ENCODE measurements at places on chromosomes 7 and 10. TPM values are rescaled to one million over a fixed set of nuclear protein-coding genes. Genes with fewer than 3 reads are reported as not detected.

PLA2G12B gene
- not detected for total RNA-seq

ATOH7 gene
- total RNA-seq, result not detected

HOXA9 gene
- not detected for total RNA-seq

CPVL gene
- total RNA-seq, result not detected

SLC18A3 gene
- total RNA-seq, result not detected

CRYGN gene
- 0.74 TPM for total RNA-seq

GATA3 gene
- 8.4 TPM for total RNA-seq

PON1 gene
- not detected for total RNA-seq

SLC16A9 gene
- total RNA-seq, result 1.9 TPM

- no peaks in the 10 kb centered on the region for H3K27me3 ChIP-seq
- H3K4me1 ChIP-seq, result no peaks in the 10 kb centered on the region
- H3K4me3 ChIP-seq, result no peak overlapping the region
These were observed 375.8 kb downstream of the MDFIC start for GRCh38 chr7:115297656-115298055.

DNA sequence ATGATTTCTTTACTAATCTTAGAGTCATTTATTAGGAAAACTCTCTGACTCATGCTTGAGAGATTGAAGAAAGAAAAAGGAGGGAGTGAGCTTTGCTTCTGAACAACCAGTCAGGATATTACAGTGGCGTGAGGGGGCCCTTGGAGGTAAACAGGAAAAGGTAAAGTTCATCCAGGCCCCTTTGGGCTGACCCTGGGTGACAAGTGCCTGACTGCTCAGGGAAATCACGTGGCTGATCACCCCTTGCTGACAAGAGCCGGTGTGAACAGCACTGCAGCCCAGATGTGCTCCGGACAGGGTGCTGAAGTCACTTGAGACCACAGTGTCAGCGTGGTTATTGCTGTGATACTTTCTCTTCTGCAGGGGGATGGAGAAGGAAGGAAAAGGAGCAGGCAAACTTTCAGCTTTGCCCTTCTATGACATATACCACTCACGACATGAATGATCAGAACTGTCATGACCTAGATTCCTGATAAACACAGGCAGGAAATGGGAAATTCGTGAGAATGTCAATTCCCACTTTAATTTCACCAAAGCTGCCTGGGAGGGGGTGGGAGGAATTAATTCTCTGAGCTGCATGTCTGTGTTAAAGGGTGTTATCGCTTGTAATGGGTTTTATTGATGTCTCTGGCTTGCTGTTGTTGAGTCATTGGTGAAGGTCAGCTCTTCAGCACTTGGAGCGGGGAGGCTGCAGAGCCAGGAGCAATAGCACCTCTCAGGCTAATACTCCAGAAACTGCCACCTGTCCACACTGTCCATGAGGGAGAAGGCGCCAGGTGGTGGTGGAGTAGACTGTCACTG, 139.8 kb upstream of the AOAH start:
- H3K4me3 ChIP-seq, result peak overlapping the region; percentile 3
- H3K4me1 ChIP-seq, result peaks cover 19% of the 10 kb centered on the region
- no peaks in the 10 kb centered on the region for H3K27me3 ChIP-seq
- H3K27ac ChIP-seq, result peak overlapping the region; percentile 49
- no peak for DNase-seq

GRCh38 chr7:151761957-151762356, 115.0 kb downstream of the PRKAG2 start:
- no peak for DNase-seq
- H3K27ac ChIP-seq, result no peak overlapping the region
- no peaks in the 10 kb centered on the region for H3K27me3 ChIP-seq
- H3K4me3 ChIP-seq, result no peak overlapping the region

GRCh38 chr7:141287936-141288335, 214.1 kb downstream of the TMEM178B start:
- no peaks in the 10 kb centered on the region for H3K36me3 ChIP-seq
- DNase-seq, result no peak
- H3K4me1 ChIP-seq, result peaks cover 7% of the 10 kb centered on the region
- H3K27me3 ChIP-seq, result peaks cover 5% of the 10 kb centered on the region
- H3K27ac ChIP-seq, result no peak overlapping the region
- no peak overlapping the region for H3K4me3 ChIP-seq

GRCh38 chr10:118592675-118593330, 2.6 kb downstream of the PRLHR start:
- H3K27ac ChIP-seq, result no peak overlapping the region
- peaks cover 48% of the 10 kb centered on the region for H3K27me3 ChIP-seq
- no peak overlapping the region for H3K4me3 ChIP-seq
- H3K4me1 ChIP-seq, result peaks cover 9% of the 10 kb centered on the region
- H3K36me3 ChIP-seq, result peaks cover 4% of the 10 kb centered on the region

DNA sequence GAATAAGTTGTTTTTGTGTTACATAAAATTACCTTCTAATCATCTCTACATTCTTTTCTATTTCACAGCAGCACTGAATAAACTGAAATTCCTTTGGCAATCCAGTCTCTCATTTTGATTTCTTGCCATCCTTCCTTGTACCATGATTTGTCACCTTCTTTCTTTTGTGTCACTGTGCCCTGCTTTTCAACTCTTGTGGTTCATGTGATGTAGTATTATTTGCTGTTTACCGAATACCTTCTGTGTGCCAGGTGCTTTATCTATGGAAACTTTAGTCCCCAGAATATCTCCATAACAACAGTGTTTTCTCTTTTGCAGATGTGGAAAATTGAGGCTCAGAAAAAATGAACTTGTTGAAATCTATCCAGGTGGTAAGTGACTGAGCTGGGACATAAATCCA, 220.3 kb downstream of the STK31 start:
- no peak overlapping the region for H3K27ac ChIP-seq
- DNase-seq, result no peak
- H3K4me1 ChIP-seq, result no peaks in the 10 kb centered on the region
- no peaks in the 10 kb centered on the region for H3K36me3 ChIP-seq

DNA sequence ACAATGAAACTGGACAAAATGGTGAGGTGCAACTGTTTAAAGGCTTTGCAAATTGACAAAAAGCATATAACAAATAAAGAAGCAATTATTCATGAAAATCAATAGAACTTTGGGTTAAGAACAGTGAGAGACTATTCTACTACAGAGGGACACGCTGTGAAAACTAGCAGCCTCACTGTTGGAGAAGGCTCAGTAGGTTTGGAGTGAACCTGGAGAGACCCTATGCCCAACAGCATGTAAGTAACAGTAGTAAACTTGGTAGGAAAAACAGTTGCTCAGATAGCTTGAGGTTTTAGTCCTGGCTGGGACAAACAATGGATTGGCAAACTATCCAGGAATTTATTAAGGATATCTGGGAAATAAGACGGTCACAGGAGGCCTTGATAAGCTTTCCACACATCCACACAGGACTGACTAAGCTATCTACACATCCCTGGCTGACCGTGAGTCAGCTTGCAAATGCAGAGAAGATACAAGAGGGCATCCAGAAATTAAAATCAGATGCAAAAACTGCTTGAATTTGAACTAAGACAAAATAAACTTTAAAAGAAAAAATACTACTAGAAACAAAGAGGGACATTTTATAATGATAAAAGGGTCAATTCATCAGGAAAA, 15.9 kb downstream of the FAM149B1 start:
- H3K27me3 ChIP-seq, result no peaks in the 10 kb centered on the region
- H3K4me1 ChIP-seq, result no peaks in the 10 kb centered on the region
- H3K4me3 ChIP-seq, result no peak overlapping the region
- H3K27ac ChIP-seq, result no peak overlapping the region

DNA sequence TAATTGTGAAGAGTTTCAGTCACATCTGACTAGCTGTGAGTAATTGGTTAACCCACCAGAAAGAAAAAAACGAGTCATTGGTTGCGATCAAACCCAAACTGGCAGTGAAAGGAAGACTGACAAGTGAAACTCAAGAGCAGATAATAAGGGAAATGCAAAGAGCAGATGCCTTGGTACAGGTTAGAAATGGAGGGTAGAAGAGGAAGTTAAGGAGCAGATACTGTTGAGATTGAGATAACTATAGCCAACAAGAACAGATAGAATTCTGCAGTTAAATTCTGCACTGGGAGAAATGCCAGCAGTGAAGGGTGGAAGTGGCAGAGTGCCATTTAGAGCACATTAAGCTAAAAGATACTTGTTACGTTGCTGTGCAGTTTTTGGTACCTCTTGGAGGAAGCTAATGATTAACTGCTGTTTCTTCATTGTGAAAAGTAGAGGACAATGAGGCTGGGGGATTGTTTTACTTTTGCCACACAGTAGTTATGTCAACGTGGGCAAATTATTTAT, 65.8 kb downstream of the CDK13 start:
- peaks cover 16% of the 10 kb centered on the region for H3K36me3 ChIP-seq
- no peaks in the 10 kb centered on the region for H3K27me3 ChIP-seq
- H3K27ac ChIP-seq, result peak overlapping the region; percentile 59
- DNase-seq, result no peak
- H3K4me1 ChIP-seq, result peaks cover 28% of the 10 kb centered on the region

DNA sequence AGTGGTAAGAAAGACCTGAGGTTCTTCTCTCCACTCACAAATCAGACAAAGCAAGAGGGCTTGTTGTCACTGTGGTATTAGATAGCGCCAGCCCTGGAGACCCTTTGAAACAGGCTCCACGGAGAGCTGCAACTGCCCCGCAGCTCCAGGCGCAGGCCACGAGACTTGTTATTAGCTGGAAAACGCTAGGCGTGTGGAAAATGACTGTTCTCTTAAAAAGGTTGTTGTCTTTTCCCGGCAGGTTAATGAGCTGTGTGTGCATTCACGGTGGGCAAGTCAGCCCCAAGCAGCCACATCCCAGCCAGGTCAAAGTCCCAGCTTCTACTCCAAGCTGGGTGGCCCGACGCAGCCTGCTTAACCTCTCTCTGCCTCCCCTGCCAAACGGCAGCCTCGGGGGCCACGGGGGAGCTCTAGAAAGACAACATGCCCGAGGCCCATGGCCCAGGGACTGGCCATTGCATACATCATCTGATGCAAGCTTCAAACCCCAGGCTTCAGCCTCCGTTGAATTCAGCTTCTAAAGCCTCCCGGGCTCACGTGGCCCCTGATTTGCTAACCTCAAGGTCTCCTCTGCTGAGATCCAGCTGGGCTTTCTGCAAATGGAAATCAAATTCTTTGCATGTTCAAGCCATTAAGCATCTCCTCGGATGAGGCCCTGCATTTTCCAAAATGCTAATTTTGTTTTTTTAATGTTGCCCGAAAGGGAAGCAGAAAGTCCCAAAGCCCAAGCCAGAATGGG, 61.3 kb upstream of the DNAAF5 start:
- H3K36me3 ChIP-seq, result peaks cover 12% of the 10 kb centered on the region
- H3K4me1 ChIP-seq, result peaks cover 8% of the 10 kb centered on the region
- DNase-seq, result no peak
- no peak overlapping the region for H3K27ac ChIP-seq

GRCh38 chr7:137441451-137441850, 97.9 kb upstream of the PTN start:
- no peak overlapping the region for H3K4me3 ChIP-seq
- no peaks in the 10 kb centered on the region for H3K4me1 ChIP-seq
- DNase-seq, result no peak
- H3K27ac ChIP-seq, result no peak overlapping the region
- H3K27me3 ChIP-seq, result peaks cover 3% of the 10 kb centered on the region

DNA sequence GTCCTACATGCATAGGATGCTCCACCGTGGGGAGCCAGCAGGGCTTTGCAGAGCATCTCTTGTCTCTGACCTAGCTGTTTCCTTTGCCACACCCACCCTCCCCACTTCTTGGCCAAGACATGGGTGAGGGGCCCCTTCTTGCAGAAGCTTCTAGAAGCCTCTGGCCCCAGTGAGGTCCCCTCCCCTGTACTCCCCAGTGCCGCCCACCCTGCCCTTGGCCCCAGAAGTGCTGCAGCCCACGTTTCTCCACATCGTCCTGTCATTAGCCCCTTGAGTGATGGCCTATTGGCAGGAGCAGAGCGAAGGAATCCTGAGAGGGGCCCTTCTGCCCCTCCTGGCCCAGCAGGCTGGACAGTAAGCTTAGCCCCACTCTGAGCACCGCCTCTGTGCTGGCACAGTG, 43.7 kb downstream of the ALOX5 start:
- no peaks in the 10 kb centered on the region for H3K27me3 ChIP-seq
- no peaks in the 10 kb centered on the region for H3K36me3 ChIP-seq
- H3K4me1 ChIP-seq, result peaks cover 37% of the 10 kb centered on the region
- H3K27ac ChIP-seq, result no peak overlapping the region

Data from activated naive CD8-positive, alpha-beta T cell treated with anti-CD3 and anti-CD28 coated beads for 36 hours (primary cell).